K562 (cell line): ENCODE measurements at places on chromosomes 11 and 22.

GRCh38 chr11:567629-568292 lies 7.0 kb downstream of the RASSF7 start:
- DNase-seq, result no peak
- H3K27me3 ChIP-seq, result no peaks in the 10 kb centered on the region
- peaks cover 25% of the 10 kb centered on the region; the same call in 2 of the 3 replicates for H3K36me3 ChIP-seq
- peak overlapping the region; percentile 84 for H3K4me3 ChIP-seq
- peak overlapping the region; percentile 38; the same call in 1 of the 3 replicates for H3K27ac ChIP-seq

DNA sequence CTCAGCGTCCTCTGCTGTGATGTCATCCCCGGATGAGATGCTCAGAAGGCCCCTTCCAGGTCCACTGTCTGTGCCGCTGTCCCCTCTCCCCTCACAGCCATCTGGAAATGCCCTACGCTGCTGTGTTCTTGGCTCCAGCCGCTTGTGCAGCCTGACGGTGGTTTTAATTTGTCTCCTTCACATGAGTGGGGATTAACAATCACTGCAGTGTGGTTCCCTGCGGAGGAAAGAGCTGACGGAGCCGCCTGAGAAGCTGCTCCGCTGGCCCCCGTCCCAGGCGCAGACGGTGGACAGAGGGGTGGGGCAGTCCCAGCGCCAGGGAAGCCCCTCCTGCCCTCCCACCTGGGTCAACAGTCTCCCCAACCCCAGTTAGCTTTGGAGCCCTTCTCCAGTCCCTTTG lies 67.5 kb upstream of the PHF21B start:
- no peaks in the 10 kb centered on the region for H3K36me3 ChIP-seq
- no peak for DNase-seq
- H3K27ac ChIP-seq, result no peak overlapping the region
- no peak overlapping the region for H3K4me3 ChIP-seq

DNA sequence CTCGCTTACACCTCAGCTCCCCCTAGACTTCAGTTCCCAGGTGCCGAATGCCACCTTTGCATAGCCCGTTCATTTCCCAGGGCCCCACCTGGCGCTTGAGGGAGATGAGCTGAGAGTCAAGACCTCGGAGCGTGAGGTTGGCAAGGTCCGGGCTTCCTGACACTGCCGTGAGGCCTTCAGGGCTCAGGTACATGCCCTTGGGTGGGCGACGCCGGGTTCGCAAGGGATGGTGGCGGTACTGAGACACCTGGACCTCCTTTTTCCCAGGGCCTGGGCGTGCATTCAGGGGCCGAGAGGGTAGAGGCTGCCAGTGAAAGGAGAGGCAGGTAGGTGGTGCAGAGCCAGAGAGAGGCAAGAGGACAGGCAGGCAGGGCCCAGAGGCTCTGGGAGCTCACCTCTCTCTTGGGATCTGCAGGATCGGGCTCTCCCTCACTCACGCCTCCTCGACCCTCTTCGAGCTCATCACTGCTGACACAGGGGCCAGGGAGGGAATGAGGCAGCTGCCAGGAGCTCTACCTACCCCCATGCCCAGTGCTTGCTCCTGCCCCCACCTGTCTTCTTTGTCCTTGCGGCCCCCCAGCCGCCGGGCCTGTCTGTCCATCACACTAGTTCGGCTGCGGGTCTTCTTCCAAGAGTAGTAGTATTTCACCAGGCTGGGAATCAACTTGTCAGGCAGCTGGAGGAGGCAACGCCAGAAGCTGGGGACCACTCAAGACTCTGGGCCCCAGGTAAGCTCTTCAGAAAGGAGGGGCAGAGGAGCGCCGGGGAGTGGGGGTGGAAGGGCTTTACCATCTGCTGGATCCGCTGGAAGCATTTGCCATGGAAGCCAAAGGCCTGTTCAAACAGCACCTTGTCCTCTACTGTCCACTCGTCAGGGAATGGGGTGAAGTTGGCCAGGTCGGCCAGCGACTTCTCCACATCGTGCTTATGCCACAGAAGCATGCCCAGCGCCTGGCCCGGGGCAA lies 2.8 kb downstream of the RCOR2 start:
- no peaks in the 10 kb centered on the region for H3K27me3 ChIP-seq
- H3K27ac ChIP-seq, result no peak overlapping the region
- no peak for DNase-seq
- peaks cover 12% of the 10 kb centered on the region; the same call in 1 of the 3 replicates for H3K36me3 ChIP-seq
- peaks cover 57% of the 10 kb centered on the region for H3K4me1 ChIP-seq
- no peak overlapping the region for H3K4me3 ChIP-seq

DNA sequence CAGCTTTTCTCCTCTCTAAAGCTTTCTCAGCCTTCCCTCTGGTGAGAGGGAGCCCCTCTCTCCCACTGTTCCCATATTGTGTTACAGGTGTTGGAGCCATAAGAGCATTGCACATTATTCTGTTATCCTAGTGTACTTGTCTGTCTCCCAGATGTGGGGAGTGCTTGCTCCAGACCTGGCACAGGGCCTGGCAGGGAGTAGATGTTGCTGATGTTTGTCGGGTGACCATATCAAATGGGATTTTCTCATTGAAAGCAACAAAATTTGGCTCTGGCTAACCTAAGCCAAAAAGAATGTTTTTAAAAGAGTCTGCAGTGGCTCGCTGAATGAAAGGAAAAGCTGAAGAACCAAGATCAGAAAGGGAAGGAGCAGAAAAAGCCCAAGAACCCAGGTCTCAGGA lies 41.1 kb downstream of the CYB5R2 start:
- no peaks in the 10 kb centered on the region for H3K4me1 ChIP-seq
- no peak overlapping the region for H3K4me3 ChIP-seq
- no peak overlapping the region for H3K27ac ChIP-seq
- no peaks in the 10 kb centered on the region for H3K36me3 ChIP-seq
- DNase-seq, result no peak
- peaks cover 6% of the 10 kb centered on the region for H3K27me3 ChIP-seq
